ENCODE measurements at places on chromosomes 4 and X. TPM values are rescaled to one million over a fixed set of nuclear protein-coding genes. Genes with fewer than 3 reads are reported as not detected.

FGF5 gene
- total RNA-seq = not detected

MTNR1A gene
- not detected for total RNA-seq

HTT gene
- total RNA-seq = 63.2 TPM

UGT2B15 gene
- not detected for total RNA-seq

MAGEA11 gene
- not detected for total RNA-seq

VCX3B gene
- total RNA-seq = not detected

SERPINA7 gene
- total RNA-seq = 0.28 TPM

SATL1 gene
- total RNA-seq = 0.10 TPM

ERAS gene
- total RNA-seq = not detected

RXFP1 gene
- total RNA-seq = 0.35 TPM

Measured in ovary (tissue), 10 donors.